Stimulated activated CD4-positive, alpha-beta T cell treated with anti-CD3 and anti-CD28 coated beads, Interleukin-4, amount 100 ng/mL, for 24 hours (primary cell): ENCODE measurements at places on chromosomes 6 and 20.

DNA sequence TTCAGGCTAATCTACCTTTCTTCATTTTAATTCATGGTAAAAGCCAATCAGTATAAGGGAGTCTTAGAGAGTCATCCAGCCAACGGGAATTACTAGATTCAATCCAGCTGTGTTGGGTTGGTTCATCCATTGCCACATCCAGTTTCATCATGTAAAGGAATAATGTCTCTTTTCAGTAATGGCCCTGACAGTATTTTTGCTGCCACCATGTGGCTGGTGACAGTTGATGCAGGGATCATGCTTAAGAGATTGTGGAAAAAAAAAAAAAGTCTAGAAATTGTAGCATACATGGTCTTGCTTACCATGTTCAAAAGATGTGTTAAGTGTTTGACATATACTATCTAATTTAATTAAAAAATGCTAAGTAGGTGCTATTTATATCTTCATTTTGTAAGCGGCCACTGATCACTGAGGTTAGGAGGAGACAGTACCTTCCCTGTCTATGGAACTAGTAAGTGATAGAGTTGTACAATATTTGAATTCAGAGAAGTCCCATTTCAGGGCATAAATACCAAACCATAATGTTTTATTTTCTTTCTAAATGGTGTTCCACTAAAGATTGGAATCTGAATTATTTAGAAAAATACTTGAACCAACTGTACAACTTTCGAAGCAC lies 135.9 kb downstream of the KHDRBS2 start:
- no peak for DNase-seq

- peak; percentile 49 for DNase-seq
Measured at GRCh38 chr6:24666097-24666640, 530 bp downstream of the TDP2 start.

DNA sequence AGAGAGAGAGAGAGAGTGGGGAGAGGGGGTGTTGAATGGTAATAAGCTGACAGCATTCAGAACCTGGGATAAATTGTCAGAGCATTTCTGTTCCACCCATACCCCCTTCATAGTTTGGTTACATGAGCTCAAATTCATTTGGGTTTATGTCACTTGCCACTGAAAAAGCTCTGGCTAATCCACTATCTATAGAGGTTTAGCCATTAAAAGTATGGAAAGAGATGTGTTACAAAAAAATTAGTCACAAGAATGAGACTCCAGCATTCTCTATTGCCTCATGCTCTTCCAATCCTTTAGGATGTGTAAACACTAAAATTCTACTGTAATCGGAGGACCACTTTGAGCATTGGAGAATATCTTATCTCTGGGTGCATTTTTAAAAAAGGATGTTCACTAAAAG lies 297.6 kb upstream of the TCF21 start:
- no peak for DNase-seq

GRCh38 chr20:43752561-43753301 lies 25.9 kb upstream of the GTSF1L start:
- peak; percentile 24 for DNase-seq

DNA sequence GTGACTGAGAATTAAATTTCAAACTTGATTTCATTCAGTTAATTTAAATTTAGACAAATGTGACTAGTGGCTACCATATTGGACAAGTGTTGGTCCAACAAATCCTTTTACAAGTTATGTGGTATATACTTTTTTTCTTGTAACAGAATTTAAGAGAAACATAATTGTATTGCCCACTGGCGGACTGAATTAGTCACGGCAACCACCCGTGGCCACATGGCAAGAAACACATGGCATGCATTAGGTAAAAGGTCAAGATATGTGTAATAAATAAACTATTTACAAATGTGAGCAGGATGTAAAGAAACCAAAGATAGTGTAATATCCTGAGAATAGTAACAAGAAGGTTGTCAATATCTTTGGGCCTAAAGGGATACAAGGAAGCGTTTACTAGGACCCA lies 91.2 kb downstream of the LCA5 start:
- no peak for DNase-seq

- DNase-seq = no peak
Measured at GRCh38 chr6:125810445-125810844, 19.7 kb downstream of the NCOA7 start.
